ENCODE measurements at places on chromosomes 16 and 17.

GRCh38 chr16:51773071-51773890, 622.2 kb upstream of the SALL1 start:
- DNase-seq, result no peak

DNA sequence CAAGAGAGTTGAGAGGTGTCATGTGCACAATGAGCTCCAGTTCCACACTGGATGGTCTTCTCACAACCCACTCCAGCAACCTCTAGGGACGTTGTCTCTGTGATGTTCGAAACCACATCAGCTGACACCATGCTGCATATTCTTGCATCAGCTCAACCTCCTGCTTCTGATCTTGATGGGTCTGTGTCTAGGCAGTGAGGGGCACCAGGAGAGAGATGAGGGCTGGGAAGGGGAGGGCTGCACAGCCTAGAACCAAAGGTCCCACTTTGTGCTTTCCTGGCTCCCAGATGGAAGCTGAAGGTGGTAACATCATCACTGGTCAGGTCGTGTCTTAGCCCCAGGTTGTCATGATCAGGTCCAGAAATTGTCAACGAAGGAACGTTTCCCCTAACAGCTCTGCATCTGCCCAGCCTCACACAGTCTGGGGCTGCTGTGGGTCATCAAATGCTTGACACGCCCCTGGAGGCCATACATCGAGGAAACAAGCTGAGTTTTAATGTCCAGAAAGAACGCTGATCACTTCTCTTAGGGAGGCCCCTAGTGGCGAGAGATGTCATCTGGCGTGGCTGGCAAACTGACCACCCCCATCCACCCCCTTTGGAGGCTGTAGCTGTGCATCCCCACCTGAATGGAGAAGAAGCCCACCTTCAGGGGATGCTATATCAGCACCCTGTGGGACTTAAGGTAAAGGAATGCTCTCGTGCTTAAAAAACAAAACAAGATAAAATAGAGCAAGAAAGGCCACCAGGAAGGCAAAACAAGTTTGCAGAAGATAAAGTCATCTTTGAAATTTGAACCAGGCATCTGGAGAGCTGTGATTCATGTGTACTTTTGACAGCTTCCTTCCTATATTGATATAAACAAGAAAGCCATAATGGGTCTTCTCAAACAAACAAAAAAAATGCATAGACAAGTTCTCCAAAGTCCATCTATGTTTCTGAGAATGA, 58.3 kb downstream of the WIPI1 start:
- DNase-seq, result peak; percentile 86

- no peak for DNase-seq
These were observed 15.2 kb upstream of the HERPUD1 start for GRCh38 chr16:56916571-56917403.

GRCh38 chr17:49434821-49435670, 20.4 kb upstream of the PHB1 start:
- DNase-seq, result peak; percentile 87

DNA sequence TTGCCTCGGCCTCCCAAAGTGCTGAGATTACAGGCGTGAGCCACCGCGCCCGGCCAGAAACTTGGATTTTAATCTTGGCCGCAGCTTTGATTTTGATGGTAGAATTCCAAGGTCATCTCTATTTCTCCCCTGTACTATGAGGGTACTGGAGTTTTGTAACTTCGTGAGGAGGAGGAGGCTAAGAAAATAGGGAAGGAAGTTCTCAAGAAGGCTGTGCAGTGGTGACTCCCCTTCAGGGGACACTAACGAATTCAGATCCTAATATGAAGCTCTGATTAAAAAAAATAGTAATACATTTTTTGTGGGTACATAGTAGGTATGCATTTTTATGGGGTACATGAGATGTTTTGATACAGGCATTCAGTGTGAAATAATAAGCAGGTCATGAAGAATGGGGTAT, 55.9 kb downstream of the LDHD start:
- DNase-seq, result no peak
